Progenitor cell of endocrine pancreas (in vitro differentiated cells): ENCODE measurements at places on chromosomes 1 and 21.

GRCh38 chr21:31278511-31279130, 65.4 kb downstream of the TIAM1 start:
- H3K4me1 ChIP-seq: no peaks in the 10 kb centered on the region
- no peaks in the 10 kb centered on the region for H3K27me3 ChIP-seq
- peaks cover 4% of the 10 kb centered on the region for H3K36me3 ChIP-seq
- DNase-seq: no peak
- H3K27ac ChIP-seq: no peak overlapping the region

GRCh38 chr1:176119549-176119948, 87.5 kb downstream of the COP1 start:
- H3K4me1 ChIP-seq: no peaks in the 10 kb centered on the region
- DNase-seq: no peak

GRCh38 chr1:161706113-161706481, 932 bp upstream of the FCRLA start:
- no peak overlapping the region for H3K27ac ChIP-seq
- H3K27me3 ChIP-seq: peaks cover 6% of the 10 kb centered on the region
- DNase-seq: no peak

DNA sequence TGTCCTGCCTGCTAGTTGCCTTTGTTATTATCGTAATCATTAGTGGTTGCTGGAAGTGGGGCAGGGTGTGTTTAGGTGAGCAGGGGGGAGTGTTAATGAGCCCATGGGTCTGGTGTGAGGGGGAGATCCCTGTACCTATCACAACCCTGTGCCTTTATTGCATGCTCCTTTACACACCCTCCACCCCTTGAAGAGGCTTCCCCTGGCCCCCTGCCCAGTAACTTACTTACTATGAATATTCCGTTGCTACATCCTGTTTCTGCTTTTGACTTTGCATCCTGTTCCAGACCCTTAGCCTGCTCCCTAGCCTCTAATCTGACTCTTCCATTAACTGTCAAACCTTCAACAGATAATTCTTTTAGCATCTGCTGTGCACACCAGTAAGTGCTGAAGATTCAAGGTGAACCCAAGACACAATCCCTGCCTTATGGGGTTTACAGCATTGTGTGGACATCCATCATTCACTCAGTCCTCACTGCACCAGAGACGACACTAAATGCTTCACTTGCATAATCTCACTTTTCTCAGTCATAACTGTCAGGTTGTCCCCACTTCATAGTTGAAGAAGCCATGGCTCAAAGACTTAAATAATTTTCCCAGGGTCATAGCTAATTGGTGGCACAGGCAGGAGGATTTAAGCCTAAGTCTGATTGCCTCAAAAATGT, 47.9 kb downstream of the CDC7 start:
- no peaks in the 10 kb centered on the region for H3K36me3 ChIP-seq
- DNase-seq: no peak
- no peak overlapping the region for H3K4me3 ChIP-seq
- H3K27ac ChIP-seq: no peak overlapping the region
- peaks cover 15% of the 10 kb centered on the region for H3K27me3 ChIP-seq
- H3K4me1 ChIP-seq: peaks cover 2% of the 10 kb centered on the region

GRCh38 chr1:5877001-5877400, 115.2 kb downstream of the NPHP4 start:
- peaks cover 15% of the 10 kb centered on the region for H3K36me3 ChIP-seq
- H3K4me3 ChIP-seq: no peak overlapping the region
- no peaks in the 10 kb centered on the region for H3K27me3 ChIP-seq
- no peaks in the 10 kb centered on the region for H3K4me1 ChIP-seq

DNA sequence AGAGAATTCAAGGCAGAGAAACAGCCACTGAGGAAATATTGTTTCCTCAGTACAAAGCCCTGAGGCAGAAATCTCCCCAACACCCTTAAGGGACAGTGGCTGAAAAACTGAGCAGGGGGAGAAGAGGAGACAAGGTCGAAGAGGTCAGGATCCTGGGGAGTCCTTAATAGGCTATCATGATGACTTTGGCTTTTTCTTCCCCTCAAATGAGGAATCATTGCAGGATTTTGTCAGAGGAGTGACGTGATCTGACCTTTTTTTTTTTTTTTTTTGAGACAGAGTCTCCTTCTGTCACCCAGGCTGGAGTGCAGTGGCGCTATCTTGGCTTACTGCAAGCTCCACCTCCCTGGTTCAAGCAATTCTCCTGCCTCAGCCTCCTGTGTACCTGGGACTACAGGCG, 10.2 kb downstream of the MAP7D1 start:
- peaks cover 11% of the 10 kb centered on the region for H3K4me1 ChIP-seq
- DNase-seq: no peak
- H3K27me3 ChIP-seq: no peaks in the 10 kb centered on the region
- H3K27ac ChIP-seq: no peak overlapping the region
- H3K36me3 ChIP-seq: peaks cover 19% of the 10 kb centered on the region
- H3K4me3 ChIP-seq: no peak overlapping the region

DNA sequence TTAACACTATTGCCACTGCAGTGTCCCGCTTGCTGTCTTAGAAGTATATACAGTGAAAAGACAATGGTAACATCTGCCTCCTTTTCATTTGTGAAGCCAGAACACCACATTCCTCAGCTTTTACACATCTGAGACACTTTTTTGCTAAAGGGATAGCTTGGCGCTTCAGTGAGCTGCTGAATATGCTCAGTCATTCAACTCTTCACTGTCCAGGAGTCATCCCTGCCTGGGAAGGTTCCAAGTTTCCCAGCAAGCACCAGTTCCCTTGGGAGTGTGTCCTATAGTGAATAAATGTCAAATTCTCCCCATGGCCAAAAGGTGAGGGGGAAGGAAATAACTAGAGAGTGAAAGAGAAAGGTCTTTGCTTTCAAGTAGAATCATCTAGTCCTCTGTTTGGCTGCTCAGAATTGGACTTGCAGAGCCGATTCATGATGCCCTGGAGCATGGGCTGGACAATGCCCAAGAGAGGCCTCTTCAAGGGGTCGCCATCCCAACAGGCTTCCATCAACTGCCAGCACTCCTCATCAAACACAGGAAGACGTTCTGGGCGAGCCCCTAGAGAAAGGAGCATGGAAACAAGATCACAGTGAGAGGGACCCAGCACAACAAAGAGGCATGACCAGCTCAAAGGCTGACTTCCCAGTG, 25.5 kb upstream of the RBBP5 start:
- peaks cover 5% of the 10 kb centered on the region for H3K4me1 ChIP-seq
- no peaks in the 10 kb centered on the region for H3K27me3 ChIP-seq
- peaks cover 8% of the 10 kb centered on the region for H3K36me3 ChIP-seq

DNA sequence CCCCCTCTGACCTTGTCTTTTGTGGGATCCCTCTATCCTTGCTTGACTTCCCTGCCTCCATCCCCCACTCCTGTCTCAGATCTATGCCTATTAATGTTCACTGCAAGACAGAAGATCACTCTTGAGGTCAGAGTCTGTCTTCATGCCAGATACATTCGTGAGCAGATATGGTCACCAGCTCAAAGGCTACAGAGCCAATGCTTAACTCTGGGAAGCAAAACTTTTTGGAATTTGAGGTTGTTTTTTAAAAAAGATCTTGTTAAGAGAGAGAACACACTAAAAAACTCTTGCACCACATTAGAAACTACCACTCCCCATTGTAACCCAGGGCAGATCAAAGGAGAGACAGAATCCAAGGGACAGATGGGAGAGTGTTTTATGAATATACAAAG, 17.1 kb upstream of the A3GALT2 start:
- peaks cover 11% of the 10 kb centered on the region for H3K36me3 ChIP-seq
- H3K27me3 ChIP-seq: no peaks in the 10 kb centered on the region
- no peak for DNase-seq
- peak overlapping the region; percentile 99 for H3K27ac ChIP-seq

DNA sequence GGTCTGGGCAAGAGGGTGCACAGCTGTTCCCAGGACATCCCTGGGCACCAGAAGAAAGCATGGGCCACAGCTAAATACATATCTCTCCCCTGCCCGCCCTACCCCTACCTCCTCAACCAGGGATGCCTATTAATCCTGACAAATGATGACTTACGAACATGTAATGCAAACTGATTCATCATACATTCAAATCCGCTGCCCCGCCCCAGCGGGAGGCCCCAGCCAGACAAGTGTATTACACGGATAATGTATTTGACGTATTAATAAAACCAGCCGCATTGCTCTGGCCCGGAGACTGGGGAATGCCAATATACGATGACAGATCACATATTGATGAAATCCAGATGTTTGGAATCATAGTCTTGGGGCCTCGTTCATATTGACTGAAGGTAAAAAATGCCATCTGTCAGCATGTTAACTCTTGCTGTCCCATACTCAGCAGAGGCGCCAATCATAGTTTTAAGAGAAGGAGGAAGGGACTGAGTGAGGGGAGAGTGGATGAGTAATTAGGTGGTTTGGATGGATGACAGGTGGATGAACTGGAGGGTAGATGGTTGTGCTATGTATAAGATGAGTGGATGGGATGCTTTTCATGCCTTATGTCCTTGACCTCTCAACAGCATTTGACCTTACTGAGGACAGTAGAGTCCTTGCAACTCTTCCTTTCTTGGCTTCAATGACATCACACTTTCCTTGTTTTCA, 68.2 kb downstream of the TMEM53 start:
- peaks cover 13% of the 10 kb centered on the region for H3K4me1 ChIP-seq
- peaks cover 34% of the 10 kb centered on the region for H3K27me3 ChIP-seq
- no peak overlapping the region for H3K27ac ChIP-seq
- H3K4me3 ChIP-seq: no peak overlapping the region
- no peaks in the 10 kb centered on the region for H3K36me3 ChIP-seq
- no peak for DNase-seq

GRCh38 chr1:203643213-203644045, 16.8 kb downstream of the ATP2B4 start:
- no peaks in the 10 kb centered on the region for H3K27me3 ChIP-seq
- no peak overlapping the region for H3K27ac ChIP-seq
- H3K4me1 ChIP-seq: peaks cover 18% of the 10 kb centered on the region
- no peak for DNase-seq
- peaks cover 2% of the 10 kb centered on the region for H3K36me3 ChIP-seq

- no peak for DNase-seq
- no peak overlapping the region for H3K4me3 ChIP-seq
- no peaks in the 10 kb centered on the region for H3K36me3 ChIP-seq
- H3K27me3 ChIP-seq: peaks cover 61% of the 10 kb centered on the region
- H3K4me1 ChIP-seq: no peaks in the 10 kb centered on the region
- no peak overlapping the region for H3K27ac ChIP-seq
Measured at GRCh38 chr1:175343945-175344344, 151.4 kb upstream of the KIAA0040 start.
